ENCODE measurements at places on chromosomes 6 and 20.

DNA sequence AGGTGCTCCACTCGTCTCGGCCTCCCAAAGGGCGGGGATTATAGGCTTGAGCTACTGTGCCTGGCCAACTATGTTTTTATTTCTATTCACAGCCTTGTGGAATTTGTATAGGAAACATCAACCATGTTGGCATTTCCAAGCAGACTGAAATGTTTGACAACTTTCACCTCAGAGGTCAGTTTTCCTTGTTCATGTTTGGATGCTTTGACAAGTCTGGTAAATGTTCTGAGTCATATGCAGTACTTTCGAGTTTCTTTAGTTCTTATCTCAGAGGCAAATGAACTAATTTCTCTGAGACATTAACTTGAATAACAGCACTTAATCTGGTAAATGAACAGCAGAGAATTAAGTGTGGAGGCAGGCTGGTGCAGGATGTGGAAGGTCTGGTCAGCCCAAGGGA lies 373.4 kb upstream of the SYNCRIP start:
- DNase-seq, result no peak

DNA sequence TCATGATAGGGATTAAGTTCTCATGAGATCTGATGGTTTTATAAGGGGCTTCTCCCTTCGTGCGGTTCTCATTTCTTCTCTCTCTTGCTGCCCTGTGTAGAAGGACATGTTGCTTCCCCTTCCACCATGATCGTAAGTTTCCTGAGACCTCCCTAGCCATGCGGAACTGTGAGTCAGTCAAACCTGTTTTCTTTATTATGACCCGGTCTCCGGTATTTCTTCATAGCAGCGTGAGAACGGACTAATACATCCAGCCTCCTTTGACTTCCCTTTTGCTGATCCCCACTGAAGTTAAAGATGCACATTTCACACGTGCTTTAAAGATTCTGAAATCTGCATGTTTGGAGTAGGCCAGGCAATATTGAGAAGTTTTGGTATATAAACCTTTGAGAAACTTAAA lies 543.1 kb downstream of the PRKN start:
- DNase-seq, result no peak

GRCh38 chr20:53657279-53657678 lies 63.6 kb upstream of the ZNF217 start:
- DNase-seq, result no peak

- DNase-seq, result no peak
Measured at GRCh38 chr20:1426231-1426849, 33.5 kb upstream of the FKBP1A start.

GRCh38 chr6:88145298-88145963 lies 20.7 kb downstream of the CNR1 start:
- DNase-seq, result no peak

- no peak for DNase-seq
Measured at GRCh38 chr6:29506446-29507067, 18.8 kb upstream of the MAS1L start.
